Left lung (tissue), 14 donors: ENCODE measurements at places on chromosomes 2 and 18. TPM values are rescaled to one million over a fixed set of nuclear protein-coding genes. Genes with fewer than 3 reads are reported as not detected.

The HPCAL1 gene
- 63.4 TPM for polyA plus RNA-seq

The KCTD18 gene
- 16.9 TPM for polyA plus RNA-seq

The STPG4 gene
- 0.54 TPM for polyA plus RNA-seq

The FSHR gene
- not detected for polyA plus RNA-seq

The KIF5C gene
- 23.2 TPM for polyA plus RNA-seq

The PCARE gene
- 0.03 TPM for polyA plus RNA-seq
